ENCODE measurements at places on chromosomes 7 and 10. TPM values are rescaled to one million over a fixed set of nuclear protein-coding genes. Genes with fewer than 3 reads are reported as not detected.

GRCh38 chr7:104627516-104627915 lies 299.1 kb downstream of the LHFPL3 start:
- no peak overlapping the region for H3K4me3 ChIP-seq
- DNase-seq = no peak
- H3K4me1 ChIP-seq = no peaks in the 10 kb centered on the region
- no peaks in the 10 kb centered on the region for H3K36me3 ChIP-seq
- no peaks in the 10 kb centered on the region for H3K27me3 ChIP-seq

DNA sequence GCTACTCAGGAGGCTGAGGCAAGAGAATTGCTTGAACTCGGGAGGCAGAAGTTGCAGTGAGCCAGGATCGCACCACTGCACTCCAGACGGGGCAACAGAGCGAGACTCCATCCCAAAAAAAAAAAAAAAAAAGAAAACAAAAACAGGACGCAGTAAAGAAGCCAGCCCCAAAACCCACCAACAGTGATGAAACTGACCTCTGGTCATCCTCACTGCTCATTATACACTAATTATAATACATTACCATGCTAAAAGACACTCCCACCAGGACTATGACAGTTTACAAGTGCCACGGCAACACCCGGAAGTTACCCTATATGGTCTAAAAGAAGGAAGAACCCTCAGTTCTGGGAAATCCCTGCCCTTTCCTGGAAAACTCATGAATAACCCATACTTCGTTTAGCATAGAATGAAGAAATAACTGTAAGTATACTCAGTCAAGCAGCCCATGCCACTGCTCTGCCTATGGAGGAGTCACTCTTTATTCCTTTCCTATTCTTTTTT lies 40.0 kb upstream of the EIF4H start:
- H3K36me3 ChIP-seq = no peaks in the 10 kb centered on the region
- H3K4me3 ChIP-seq = no peak overlapping the region

DNA sequence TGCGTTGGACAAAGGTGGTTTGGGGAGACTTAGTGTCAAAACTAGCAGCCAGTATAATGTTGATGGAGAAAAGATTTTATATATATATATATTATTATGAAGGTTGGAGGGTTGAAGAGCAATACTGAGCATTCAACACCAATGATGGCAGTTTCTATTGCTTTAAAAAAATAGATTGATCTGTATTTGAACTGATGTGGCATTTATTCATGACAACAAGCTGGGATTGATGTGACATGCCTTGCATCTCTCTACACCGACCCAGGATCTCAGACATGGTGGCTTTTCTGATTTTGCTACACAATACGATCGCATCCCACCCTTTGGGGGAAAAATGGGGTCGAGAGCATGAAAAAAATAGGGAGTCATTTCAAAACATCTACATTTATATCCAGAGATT lies 175.4 kb downstream of the POU6F2 start:
- no peak overlapping the region for H3K4me3 ChIP-seq
- no peak overlapping the region for H3K27ac ChIP-seq
- no peak for DNase-seq
- no peaks in the 10 kb centered on the region for H3K4me1 ChIP-seq
- H3K36me3 ChIP-seq = no peaks in the 10 kb centered on the region

- peaks cover 2% of the 10 kb centered on the region for H3K4me1 ChIP-seq
- H3K27ac ChIP-seq = no peak overlapping the region
- H3K4me3 ChIP-seq = no peak overlapping the region
- DNase-seq = no peak
- H3K36me3 ChIP-seq = no peaks in the 10 kb centered on the region
Measured at GRCh38 chr7:13748998-13749397, 240.5 kb downstream of the ETV1 start.

DNA sequence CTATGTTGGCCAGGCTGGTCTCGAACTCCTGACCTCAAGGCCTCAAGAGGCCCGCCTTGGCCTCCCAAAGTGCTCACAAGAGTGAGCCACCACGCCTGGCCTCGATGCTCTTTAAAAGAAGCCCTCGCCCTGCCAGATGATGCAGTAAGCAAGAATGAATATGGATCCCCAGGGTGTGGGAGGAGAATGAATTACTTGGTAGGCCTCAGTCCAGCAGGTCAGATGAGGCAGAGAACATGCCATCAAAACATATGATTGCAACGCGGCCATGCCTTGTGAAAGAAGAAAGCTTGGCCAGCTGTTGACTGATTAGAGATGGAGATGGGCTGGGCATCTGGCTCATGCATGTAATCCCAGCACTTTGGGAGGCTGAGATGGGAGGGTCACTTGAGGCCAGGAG lies 68.7 kb downstream of the CAMK1D start:
- peaks cover 12% of the 10 kb centered on the region for H3K4me1 ChIP-seq
- DNase-seq = no peak
- no peaks in the 10 kb centered on the region for H3K27me3 ChIP-seq
- H3K4me3 ChIP-seq = no peak overlapping the region
- H3K27ac ChIP-seq = peak overlapping the region; percentile 59

GRCh38 chr10:127234306-127234800 lies 38.0 kb upstream of the INSYN2A start:
- no peak overlapping the region for H3K27ac ChIP-seq
- no peaks in the 10 kb centered on the region for H3K4me1 ChIP-seq
- H3K27me3 ChIP-seq = peaks cover 4% of the 10 kb centered on the region
- no peak for DNase-seq

DNA sequence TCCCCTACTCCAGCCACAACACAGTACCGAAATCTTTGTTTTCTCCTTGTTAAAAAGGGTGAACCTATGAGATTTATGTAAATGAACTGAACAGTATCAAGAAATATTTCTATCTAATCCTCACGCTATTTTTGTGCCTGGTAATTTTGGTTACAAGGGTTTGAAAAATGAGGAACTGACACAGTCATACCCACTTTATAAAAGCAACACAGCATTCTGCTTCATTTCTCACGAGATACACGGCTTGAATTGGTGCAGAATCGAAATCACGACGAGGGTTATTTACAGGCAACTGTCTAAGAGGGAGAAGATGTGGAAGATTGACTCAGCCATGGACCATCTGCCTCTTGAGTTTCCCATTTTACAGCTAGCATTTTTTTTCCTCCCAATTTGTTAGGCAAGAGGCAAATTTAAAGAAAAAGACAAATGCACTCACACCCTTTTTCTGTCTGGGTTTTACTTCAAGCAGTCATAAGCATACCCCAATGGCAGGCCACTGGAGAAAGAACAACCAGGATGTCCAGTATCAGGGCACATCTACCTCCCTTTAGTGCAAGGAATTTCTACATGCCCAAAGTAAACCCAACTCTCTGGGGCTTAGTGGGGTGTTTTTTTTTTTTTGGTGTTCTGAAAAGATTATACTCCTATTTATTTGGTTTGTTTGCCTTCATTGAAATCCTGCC lies 108.1 kb downstream of the ITGB8 start:
- no peak for DNase-seq
- H3K36me3 ChIP-seq = no peaks in the 10 kb centered on the region
- no peak overlapping the region for H3K4me3 ChIP-seq
- H3K4me1 ChIP-seq = no peaks in the 10 kb centered on the region
- H3K27ac ChIP-seq = no peak overlapping the region
- H3K27me3 ChIP-seq = no peaks in the 10 kb centered on the region

DNA sequence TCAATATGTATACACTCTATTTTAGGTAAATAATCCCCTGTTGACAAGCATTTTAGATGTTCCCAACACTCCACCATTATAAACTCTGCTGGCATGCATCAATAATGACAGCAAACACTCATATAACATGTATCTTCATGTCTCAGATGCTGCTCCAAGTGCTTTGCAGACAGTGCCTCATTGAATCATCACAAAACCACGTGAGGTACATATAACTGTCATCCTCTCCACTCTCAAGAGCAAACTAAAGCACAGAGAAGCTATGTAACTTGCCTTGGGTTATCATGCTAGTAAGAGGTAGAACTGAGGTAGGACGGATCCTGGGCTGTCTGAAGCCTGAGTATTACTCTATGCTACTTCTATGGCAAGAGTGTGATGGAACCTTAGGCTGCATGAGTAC lies 72.5 kb upstream of the GSDME start:
- H3K27ac ChIP-seq = no peak overlapping the region
- DNase-seq = no peak
- H3K4me1 ChIP-seq = peaks cover 45% of the 10 kb centered on the region
- no peak overlapping the region for H3K4me3 ChIP-seq

DNA sequence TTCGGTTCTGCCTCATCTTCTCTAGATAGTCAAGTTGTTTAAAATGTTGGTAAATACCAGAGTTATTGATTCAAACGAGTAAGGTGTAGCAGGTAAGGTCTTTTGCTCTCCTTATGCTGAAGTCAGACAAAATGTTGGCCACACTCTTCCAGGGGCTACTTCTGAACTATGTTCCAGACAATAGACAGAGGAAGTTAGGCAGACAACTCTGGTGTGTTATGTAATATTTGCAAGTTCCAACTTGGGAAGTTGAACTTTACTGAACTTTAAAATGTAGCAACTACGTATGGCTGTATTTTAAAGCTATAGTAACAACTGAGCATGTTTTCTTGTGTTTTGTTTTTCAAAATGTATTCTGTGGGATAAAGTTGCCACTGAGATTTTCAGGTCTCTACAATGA lies 125.7 kb upstream of the NEBL start:
- no peaks in the 10 kb centered on the region for H3K27me3 ChIP-seq
- H3K4me1 ChIP-seq = no peaks in the 10 kb centered on the region
- no peak overlapping the region for H3K27ac ChIP-seq
- H3K4me3 ChIP-seq = no peak overlapping the region
- no peaks in the 10 kb centered on the region for H3K36me3 ChIP-seq

DNA sequence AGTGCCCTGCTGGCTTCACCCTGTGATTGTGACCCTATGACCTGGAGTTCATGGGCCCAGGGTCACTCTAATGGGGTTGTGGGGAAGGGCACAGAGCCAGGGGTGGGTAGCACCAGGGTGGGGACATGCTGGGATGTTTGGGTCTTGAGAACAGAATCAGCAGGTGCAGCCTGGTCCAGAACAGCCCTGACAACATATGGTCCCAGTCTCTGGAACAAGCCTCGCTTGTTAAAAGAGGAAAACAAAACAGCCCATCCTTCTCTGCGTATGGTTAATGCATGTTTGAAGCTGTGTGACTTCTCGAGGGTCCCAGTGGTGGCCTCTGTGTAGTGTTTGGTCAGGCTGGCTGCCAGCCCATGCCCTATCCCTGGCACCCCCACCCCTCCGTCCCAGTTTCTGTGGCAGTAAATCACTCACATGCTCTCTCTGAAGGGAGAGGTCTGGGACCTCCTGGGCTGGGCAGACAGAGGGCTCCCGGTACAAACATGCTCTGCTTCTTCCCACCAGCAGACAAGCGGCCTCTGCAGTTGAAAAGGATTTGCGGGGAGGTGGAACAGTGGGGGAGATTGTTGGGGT lies 79.4 kb downstream of the FAM241B start:
- H3K27me3 ChIP-seq = peaks cover 65% of the 10 kb centered on the region
- H3K27ac ChIP-seq = no peak overlapping the region
- no peaks in the 10 kb centered on the region for H3K4me1 ChIP-seq
- peaks cover 6% of the 10 kb centered on the region for H3K36me3 ChIP-seq
- H3K4me3 ChIP-seq = no peak overlapping the region

The PTCD1 gene
- total RNA-seq = 3.6 TPM

The OPALIN gene
- not detected for total RNA-seq

- H3K27ac ChIP-seq = no peak overlapping the region
- H3K4me3 ChIP-seq = no peak overlapping the region
- no peaks in the 10 kb centered on the region for H3K36me3 ChIP-seq
- no peaks in the 10 kb centered on the region for H3K4me1 ChIP-seq
- DNase-seq = no peak
Measured at GRCh38 chr10:67622984-67623383, 73.0 kb downstream of the CTNNA3 start.

The ARHGEF35 gene
- total RNA-seq = 2.2 TPM

GRCh38 chr10:4851846-4852245 lies 25.8 kb downstream of the AKR1E2 start:
- H3K36me3 ChIP-seq = no peaks in the 10 kb centered on the region
- no peak for DNase-seq

The VENTX gene
- total RNA-seq = 0.52 TPM
